ENCODE measurements at places on chromosomes 7 and 10.

DNA sequence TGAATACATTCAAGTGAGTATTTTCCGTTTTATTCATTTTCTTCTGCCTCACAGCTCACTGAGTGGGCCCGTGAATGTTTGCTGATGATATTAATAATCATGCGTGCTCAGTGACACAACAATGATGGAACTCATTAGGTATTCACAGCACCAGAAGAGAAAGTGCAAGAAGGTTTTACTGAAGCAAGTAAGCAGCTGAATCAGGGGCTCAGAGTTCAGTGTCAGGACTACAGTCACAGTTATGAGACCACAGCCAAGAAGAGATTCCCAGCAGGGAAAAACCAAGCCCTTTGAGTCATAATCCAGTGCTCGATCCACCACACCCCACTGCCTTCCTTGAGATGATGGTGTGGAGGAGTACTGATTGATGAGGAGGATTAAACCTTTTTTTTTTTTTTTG, 247.4 kb downstream of the KIAA1217 start:
- no peak for DNase-seq

DNA sequence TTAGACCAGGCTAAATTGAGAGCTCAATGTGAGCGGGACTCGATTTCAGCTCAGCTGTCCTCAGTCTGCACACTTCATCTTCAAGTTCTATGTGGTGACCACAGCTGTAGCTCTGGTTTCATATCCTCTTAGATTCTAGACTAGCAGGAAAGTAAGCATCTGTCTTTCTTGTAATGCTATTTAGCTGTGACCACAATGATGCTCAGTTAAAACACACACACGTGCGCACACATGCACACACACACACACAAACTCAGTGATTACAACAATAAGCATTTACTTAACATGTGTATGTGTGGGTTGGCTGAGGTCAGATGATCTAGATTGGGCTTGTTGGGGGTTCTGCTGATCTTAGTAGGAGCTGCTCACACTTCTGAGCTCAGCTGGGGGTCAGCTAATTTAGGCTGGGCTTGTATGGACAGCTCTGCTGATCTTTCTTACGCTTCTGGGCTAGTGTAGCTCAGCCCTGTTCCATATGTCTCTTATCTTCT, 82.5 kb downstream of the ZNF365 start:
- no peak for DNase-seq

DNA sequence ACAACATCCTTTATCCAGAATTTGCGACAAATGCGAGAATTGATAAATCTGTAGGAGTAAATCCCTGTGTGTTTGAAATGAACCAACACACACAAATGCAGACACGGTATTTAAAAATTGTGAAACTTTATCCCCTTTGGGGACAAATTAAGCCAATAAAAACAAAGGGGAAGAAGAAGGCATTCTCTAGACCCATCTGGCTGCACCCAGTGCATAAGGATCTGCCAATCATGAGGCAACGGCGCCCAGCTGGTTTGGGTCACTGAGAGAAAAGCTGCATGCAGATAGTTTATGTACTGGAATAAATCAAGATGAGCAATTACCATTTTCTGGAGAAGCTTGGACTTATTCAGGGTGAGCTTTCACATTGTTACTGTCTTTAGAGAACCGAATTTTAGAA, 45.7 kb downstream of the VAX1 start:
- no peak for DNase-seq

GRCh38 chr7:44511236-44511635, 20.8 kb upstream of the NUDCD3 start:
- DNase-seq: no peak

DNA sequence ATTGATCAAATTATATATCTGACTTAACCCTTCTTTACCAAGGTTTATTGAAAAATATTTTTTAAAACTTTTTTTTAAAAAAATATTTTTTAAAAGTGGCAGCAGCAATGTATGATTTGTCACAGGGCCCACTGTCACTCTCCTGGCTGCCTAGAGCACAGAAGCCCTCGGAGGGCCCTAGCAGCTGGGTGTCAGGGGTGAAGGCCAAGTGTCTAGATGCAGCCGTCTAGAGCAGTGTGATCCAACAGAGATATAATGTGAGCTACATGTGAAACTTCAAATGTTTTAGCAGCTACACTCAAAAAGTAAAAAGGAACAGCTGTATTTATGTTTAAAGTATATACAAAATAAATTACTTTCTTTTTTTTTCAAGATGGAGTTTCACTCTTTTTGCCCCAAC, 112.7 kb downstream of the ARHGAP22 start:
- DNase-seq: no peak

GRCh38 chr10:48820699-48821098, 118.9 kb downstream of the LRRC18 start:
- no peak for DNase-seq
